ENCODE measurements at places on chromosomes 12 and 14.

GRCh38 chr12:12036901-12037300 lies 33.8 kb upstream of the BCL2L14 start:
- DNase-seq = no peak

DNA sequence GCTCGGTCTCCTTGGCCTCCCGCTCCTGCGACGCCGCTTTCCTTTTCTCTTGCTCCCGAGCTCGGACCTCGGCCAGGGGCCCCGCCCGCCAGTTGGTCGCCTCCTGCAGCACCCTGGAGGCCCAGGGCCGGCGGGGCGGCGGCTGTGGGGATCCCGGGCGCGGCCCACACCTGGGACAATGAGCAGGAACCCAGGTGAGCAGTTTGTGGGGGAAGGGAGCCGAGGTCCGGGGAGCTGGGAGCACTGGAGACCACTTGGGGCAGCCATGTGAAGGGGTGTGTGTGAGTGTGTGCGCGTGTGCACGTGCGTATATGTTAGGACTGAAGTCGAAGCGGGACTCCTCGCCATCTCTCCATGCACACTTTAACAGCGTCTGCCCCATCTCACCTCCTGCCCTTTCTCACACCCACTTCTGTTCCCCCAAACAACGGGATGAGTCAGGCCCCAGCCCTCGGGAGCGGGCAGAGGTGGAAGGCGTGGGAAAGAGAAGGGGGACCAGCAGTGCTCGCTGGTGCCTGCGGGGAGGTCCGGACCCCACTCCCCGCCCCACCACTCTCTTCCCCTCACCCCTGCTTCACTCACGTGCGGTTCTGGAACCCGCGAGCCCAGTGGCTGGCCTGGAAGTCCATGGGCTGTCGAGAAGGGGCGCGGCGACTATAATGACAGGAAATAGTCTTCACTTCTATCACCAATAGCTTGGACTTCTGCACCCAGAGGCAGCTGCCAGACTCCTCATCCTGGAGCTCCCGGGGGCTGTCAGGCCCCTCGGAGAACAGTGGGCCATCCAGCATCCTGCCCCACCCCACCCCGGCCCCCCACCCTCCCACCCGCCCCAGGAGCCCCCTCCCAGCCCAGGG lies 450 bp downstream of the DDN start:
- DNase-seq = no peak

- DNase-seq = no peak
These were observed 18.5 kb downstream of the CORO1C start for GRCh38 chr12:108712925-108713203.

DNA sequence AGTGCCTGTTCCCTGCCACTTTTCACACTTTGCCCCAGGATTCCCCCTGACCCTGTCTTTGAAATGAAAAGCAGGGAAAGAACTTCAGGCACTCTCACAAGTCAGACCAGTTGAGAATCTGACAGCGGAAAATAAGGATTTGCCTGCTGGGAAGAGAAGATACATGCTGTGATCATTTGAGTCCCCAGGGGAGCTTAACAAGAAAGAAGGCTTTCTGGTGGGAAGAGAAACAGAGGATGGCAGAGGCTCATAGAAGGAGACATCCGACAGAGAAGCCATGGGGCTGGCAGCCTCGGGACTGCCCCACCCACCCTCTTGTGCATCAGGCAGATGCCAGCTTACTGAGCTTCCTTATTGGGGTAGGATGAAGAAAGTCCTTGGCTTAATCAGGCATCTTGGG lies 11.9 kb downstream of the TTC9 start:
- DNase-seq = no peak

DNA sequence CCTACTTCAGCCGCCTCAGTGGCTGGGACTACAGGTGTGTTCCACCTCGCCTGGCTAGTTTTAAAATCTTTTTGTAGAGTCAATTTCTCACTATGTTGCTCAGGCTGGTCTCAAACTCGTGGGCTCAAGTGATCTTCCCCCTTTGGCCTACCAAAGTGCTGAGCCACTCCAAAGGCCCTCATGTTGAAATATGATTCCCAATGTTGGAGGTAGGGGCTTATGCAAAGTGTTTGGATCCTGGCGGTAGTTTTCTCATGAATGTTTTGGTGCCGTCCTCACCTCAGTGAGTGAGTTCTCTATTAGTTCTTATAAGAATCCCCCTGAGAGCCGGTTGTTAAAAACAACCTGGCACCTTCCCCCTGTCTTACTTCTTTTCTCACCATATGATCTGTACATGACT lies 784.6 kb downstream of the TMTC2 start:
- no peak for DNase-seq

- DNase-seq = no peak
These were observed 41.7 kb downstream of the PPM1H start for GRCh38 chr12:62893276-62893675.

- no peak for DNase-seq
These were observed 5.6 kb upstream of the E2F7 start for GRCh38 chr12:77070800-77071449.

DNA sequence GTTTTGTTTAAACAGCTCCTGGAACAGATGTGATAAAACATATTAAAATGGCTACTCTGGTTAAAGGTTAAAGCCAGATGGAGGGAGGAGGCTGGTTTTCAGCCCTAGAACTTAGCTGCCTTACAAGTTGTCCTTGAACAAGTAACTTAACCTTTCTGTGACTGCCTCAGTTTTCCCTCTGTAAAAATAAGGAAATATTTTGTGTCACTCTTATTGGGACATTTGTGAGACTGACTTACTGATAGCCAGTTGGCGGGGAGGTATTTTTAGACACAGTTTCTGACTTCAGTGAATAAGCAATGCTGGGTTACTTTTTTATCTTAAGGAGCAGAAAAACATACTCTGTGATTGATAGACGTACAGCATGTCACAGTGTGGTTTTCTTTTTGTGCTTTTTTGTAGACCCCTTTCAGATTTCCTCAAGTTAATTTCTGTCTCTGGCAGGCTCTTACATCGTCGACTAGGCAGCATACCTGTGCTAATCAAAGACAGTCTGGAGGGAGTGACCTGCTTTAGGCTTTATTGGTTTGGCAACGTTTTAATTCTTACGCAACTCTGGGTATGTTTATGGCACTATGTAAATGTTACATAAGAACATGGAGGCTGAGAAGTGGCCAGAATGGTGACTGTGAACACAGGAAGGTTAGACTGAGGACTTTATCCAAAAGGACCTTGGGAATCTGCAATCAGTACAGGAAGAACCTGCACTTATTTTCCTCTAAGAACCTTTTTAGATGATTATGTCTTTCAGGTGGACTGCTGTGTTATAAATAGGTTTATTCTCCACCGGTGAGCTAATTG lies 3.3 kb downstream of the ACVR1B start:
- no peak for DNase-seq

GRCh38 chr12:93944911-93945310 lies 203.5 kb upstream of the PLXNC1 start:
- DNase-seq = no peak

All from esophagus squamous epithelium (tissue), 5 donors.